Inflammatory macrophage (primary cell): ENCODE measurements at places on chromosomes 6 and 20.

DNA sequence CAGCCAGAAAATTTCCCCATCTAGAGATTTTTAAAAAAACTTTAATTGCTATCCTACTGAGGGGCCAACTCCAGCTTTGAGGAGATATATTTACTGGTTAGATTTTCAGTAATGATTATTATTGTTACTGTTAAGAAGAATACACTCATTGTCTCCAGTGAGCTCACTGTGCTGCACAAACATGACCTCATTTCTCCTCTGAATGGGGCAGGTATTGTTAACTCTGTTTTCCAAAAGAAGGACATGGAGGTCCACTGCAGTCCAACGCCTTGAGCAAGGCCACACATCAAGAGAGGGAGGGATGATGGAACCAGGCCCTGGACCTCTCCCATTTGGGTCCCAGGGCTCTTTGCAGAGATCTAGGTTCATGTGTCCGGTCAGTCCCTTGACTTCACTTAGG is 13.9 kb upstream of the SCUBE3 start:
- no peak for DNase-seq

- DNase-seq: no peak
These were observed 7.4 kb upstream of the SLC52A3 start for GRCh38 chr20:775679-776135.

DNA sequence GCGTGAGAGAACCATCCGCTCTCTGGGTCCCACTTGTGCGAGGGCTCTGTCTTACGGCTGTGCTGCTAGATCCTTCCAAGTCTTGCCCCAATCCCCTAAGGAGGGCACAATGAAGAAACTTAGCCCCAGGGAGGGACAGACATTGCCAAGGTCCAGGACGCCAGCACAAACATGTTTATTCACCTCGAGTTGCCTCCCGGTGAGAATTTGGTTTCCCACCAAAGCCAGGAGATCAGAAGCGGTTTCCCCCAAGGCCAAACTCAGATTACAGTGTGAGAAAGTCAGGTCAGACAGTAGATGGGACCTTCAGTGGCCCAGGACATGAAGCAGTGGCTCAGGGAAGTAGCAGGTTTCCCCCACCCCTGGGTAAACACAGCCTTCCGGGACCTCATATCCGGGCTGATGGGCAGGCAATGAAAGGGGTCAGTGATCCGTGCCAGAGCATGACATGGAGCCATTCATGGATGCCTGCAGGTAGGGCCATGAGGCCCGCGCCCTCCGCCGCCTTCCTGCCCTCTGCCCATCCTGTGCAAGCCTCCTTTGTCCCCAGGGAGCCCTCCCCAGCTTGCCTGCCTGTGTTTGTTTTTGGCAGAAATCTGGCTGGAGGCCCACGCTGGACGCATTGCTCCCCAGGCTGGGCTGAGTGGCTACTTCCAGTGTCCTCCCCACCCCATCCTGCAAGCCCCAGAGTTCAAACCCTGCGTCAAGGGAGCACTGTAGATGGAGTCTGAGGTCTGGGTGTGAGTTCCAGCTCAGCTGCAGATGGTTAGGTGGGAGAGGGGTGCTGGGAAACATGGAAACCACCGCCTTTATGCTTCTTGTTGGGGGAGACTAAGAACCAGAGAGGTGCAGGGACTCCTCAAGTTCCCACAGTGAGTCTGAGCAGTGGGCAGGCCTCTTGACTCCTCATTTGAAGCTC is 2.0 kb downstream of the BPIFB2 start:
- no peak for DNase-seq

DNA sequence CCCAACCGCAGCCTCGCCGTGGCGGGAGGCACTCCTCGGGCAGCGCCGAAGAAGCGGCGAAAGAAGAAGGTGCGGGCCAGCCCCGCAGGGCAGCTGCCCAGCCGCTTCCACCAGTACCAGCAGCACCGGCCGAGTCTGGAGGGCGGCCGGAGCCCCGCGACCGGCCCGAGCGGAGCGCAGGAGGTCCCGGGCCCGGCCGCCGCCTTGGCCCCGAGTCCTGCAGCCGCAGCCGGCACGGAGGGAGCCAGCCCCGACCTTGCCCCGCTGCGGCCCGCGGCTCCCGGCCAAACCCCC is 525 bp downstream of the PNRC1 start:
- peak; percentile 34 for DNase-seq

GRCh38 chr20:39627765-39628164 is 665.6 kb downstream of the DHX35 start:
- DNase-seq: no peak

- no peak for DNase-seq
These were observed 65.8 kb downstream of the TBC1D7 start for GRCh38 chr6:13262302-13263230.

DNA sequence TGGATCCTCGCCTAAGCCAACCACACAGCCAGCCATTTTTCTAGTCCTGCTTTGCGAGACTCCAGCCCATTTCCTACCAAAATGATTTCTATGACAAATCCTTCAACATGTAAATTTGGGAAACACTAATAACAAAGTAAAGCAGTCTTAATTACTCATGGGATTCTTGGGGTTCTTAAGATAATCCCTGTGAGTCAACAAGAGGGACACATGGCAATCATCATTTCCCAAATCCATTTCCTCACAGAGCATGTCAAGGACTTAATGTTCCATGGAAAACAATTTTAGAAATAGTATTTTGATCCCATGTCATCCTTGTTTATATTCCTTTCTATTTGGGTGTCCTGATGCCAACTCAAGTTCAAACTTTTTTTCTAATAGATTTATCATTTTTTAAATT is 322.7 kb upstream of the NOX3 start:
- no peak for DNase-seq
